MM.1S (cell line): ENCODE measurements at places on chromosomes 3 and 15.

- no peak for DNase-seq
Observed at GRCh38 chr3:102206511-102207031, 228.2 kb upstream of the ZPLD1 start.

DNA sequence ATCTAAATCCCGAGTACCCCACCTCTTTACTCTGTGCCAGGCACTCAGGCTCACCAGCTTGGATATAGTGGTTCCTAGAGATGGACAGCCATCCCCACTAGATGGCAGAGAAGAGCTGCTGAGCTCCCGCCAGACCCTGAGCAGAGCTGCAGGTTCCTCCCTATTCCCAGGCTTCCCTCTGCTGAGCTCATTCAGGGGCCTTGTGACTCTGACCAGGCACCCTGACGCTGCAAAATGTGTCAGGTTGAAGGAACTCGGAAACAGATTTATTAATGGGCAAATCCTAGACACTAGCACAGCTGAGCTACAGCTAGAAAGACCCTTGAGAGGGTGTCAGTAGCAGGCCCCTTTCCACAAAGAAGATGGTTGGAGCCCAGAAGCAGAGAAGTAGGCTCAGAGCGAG, 38.2 kb upstream of the RHO start:
- DNase-seq: peak; percentile 59

DNA sequence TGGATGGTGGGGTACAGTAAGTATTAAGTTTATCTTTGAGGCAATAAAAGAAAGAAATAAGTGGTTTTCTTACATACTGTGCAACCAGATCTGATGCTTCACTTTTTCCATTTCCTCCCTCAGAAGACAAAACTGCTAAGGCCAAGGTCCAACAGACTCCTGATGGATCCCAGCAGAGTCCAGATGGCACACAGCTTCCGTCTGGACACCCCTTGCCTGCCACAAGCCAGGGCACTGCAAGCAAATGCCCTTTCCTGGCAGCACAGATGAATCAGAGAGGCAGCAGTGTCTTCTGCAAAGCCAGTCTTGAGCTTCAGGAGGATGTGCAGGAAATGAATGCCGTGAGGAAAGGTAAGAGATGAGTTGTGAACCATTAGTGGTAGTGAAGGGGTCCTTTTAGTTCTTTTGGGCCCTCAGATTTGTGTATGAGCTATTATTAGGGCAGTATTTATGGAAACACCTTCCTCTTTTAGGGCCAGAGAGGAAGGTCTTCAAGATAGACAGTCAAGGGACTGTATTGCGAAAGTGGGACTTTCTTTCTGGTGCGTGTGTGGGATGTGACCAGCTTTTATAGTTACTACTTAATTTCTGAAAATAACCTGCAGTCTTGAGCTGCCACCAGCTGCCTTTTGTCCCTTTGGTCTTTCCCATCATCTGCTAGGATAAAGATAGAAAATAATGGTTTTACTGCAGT, 4.6 kb downstream of the ALAS1 start:
- no peak for DNase-seq

DNA sequence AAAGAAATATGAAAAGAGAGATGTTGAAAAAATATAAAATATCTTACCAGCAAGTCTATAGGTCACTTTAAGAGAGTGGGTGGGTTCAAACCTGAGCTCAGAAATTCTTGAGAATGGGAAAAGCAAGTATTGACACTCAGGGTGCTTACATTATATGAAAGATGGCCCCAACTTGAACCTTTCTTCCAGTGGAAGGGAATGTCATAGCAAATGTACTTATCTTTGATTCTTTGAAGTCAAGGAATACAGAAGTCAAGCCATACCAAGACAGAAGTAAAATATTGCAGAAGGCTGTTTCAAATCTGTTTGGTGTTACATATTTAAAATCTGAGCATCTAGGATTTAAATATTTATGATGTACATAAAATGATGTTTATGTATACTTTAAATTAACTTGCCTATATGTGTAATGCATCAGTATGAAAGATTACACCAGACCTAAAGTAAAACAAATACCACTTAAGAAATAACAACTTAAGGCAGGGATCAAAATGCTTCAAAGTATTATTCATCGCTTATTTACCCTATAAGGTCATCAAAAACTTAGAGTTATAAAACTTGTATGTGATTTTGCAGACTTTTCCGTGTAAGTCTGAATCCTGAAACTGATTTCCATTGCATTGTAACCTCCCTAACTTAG, 8.7 kb downstream of the MME start:
- no peak for DNase-seq

DNA sequence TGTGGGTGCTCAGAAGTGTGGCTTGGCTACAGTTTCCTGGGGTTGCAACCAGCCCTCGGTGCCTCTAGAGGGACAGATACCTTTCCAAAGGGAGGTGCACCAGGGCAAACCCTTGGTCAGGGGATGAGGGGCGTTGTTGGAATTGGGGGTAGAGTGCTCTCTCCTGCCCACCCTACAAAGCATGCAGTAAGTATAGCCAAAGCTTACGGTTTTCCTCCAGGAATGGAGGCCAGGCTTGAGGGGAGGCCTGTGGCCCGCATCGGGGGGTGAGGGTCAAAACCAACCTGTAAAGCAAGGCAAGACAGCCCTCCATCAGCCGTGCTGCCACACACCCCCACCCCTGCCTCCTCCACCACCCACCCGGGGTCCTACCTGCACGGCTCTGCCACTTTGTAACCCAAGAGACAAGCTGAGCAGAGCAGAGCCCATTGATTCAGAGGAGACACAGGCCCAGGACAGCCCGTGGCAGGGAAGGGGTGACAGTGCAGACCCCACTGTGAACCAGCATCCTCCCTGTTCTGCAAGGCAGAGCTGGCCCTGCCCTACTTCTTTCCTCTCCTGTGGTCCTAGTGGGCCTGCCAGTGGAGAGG, 41.5 kb downstream of the TLE3 start:
- DNase-seq: no peak

DNA sequence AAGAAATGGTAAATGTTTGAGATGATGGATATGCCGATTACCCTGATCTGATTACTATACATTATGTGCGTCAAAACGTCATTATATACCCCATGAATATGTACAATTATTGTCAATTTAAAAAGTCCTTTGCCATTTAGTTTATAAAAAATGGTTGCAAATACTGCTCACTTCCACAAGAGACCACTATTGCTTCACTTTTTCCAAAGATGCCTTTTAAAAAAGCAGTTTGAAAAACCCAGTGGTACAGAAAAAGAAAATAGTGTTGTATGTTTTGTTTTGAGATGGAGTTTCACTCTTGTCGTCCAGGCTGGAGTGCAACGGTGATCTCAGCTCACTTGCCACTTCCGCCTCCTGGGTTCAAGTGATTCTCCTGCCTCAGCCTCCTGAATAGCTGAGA, 39.3 kb downstream of the EDEM1 start:
- peak; percentile 65 for DNase-seq

GRCh38 chr15:94297558-94297957, 66.2 kb downstream of the MCTP2 start:
- DNase-seq: no peak

GRCh38 chr15:51499379-51499976, 123.1 kb downstream of the DMXL2 start:
- peak; percentile 55 for DNase-seq
